ENCODE measurements at places on chromosomes 5 and 9. TPM values are rescaled to one million over a fixed set of nuclear protein-coding genes. Genes with fewer than 3 reads are reported as not detected.

The SLC6A18 gene
- not detected for total RNA-seq

The ADRB2 gene
- 0.42 TPM for total RNA-seq

The GRIA1 gene
- 1.3 TPM for total RNA-seq

The PNPLA7 gene
- 5.7 TPM for total RNA-seq

The PPP3R2 gene
- 0.34 TPM for total RNA-seq

The IL4 gene
- total RNA-seq, result not detected

DNA sequence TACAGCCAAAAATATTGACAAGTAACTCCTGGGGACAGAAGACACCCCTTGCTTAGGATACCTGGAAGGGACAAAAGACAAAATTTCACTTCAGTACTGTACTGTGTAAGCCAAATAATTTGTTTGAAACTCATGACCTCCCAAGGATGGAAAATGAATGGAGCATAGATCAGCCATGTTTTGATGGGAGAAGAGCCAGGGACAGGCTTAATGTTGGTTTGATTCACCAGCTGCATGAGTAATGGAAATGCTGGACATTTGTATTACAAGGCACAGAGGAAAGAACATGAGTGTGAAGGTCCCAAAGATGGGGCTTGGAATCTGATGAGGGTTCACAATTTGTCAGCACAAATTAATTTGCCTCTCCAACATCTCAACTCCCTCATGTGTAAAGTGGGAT, 122.8 kb downstream of the ENC1 start:
- H3K27me3 ChIP-seq, result no peaks in the 10 kb centered on the region
- no peak overlapping the region for H3K4me3 ChIP-seq
- no peak overlapping the region for H3K27ac ChIP-seq
- DNase-seq, result no peak
- H3K36me3 ChIP-seq, result peaks cover under 1% of the 10 kb centered on the region
- peaks cover 6% of the 10 kb centered on the region for H3K4me1 ChIP-seq

GRCh38 chr9:91771864-91772263, 178.2 kb downstream of the ROR2 start:
- H3K27ac ChIP-seq, result no peak overlapping the region
- no peaks in the 10 kb centered on the region for H3K27me3 ChIP-seq
- DNase-seq, result no peak
- H3K4me1 ChIP-seq, result peaks cover 49% of the 10 kb centered on the region

GRCh38 chr5:151155775-151156506, 1.6 kb downstream of the ANXA6 start:
- no peaks in the 10 kb centered on the region for H3K27me3 ChIP-seq
- H3K4me1 ChIP-seq, result peaks cover 66% of the 10 kb centered on the region

DNA sequence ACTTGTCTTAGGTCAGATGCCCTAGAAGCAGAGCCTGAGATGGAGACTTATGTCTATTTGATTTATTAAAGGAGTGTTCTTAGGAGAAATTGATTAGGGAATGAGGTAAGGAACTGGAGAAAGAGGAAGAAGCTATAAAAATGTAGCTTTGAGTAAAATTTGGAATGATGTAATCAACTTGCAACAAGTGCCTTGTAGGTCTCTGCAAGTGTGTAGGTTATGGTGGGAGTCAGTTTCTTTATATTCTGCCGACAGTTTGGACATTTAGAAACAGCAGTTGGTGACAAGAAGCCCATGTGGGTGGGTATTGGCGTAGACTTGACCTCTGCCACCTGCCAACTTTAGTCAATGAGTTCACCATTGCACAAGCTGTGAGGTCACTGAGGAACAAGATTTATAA, 986.5 kb downstream of the CDH18 start:
- no peaks in the 10 kb centered on the region for H3K36me3 ChIP-seq
- H3K4me1 ChIP-seq, result peaks cover 2% of the 10 kb centered on the region
- H3K4me3 ChIP-seq, result no peak overlapping the region

DNA sequence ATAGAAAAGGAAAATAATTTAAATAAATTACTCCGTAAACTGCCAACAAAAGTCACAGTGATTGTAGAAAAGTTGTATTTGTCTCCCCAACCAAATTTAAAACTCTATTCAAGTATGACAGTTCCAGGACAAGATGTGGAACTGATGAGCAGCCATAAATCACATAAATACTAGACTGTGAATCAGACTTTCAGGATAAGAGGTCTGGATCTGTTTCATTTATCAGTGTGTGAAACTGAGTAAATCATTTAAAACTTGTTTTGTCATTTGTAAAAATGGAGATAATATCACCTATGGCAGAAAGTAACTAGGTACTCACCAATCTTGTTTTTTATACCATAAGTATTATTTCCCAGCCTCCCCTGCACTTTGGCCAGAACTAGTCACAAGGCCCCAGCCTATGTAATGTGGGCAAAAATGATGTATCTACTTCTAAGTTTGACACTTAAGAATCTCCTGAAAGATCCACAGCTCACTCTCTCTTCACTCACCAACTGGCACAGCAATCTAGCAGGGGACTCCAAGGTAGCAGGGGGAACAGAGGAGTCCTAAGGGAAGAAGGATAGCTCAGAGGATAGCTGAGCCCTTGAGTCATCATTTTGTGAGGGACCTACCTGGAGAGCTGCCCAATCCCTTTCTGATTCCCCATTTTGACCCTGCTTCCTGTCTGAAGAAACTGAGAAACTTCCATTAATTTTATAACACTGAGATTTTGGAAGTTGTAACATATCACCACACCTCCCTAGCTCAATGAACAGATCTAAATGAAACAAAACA, 31.6 kb downstream of the TMEM161B start:
- H3K27me3 ChIP-seq, result no peaks in the 10 kb centered on the region
- peaks cover 15% of the 10 kb centered on the region for H3K36me3 ChIP-seq
- H3K27ac ChIP-seq, result no peak overlapping the region
- H3K4me3 ChIP-seq, result no peak overlapping the region

GRCh38 chr9:135246248-135247205, 159.1 kb downstream of the OLFM1 start:
- DNase-seq, result no peak
- no peak overlapping the region for H3K27ac ChIP-seq
- peaks cover 31% of the 10 kb centered on the region for H3K27me3 ChIP-seq

- no peak overlapping the region for H3K4me3 ChIP-seq
- H3K4me1 ChIP-seq, result no peaks in the 10 kb centered on the region
- H3K27ac ChIP-seq, result no peak overlapping the region
- H3K36me3 ChIP-seq, result peaks cover 24% of the 10 kb centered on the region
- no peaks in the 10 kb centered on the region for H3K27me3 ChIP-seq
- DNase-seq, result no peak
These were observed 35.6 kb downstream of the SKIC3 start for GRCh38 chr5:95519151-95519550.

DNA sequence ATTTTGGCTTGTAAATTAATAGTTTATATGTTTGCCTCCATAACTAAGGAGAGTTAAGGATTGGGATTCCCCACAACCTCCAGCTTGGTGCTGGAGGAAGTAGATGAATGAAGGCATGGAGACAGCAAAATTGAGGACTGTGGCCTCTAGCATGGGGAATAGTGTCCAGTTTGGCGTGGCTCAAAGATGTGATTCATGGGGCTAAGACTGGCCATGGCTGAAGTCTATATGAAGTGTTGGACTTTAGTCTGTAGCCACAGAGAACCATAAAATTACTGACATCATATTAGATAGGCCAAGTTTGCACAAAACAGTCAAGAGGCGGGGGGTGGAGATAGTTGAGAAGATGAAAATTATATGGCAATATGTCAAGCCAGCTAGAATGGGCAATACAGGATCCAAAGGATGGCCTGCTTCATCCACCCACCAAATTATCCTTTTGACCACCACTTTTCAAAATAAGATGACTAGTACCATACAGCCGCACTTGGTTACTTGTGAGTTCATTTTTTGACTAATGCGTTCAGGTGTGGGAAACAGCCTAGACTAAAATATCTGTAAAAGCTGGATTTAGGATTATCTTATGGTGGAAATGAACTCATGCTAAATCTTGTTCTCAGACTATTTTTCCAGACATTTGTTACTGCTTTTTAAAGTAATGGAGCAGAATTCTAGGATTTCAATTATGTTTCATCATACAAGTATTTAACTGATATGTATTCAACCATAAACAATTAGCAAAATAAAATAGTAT, 40.2 kb downstream of the ZNF474 start:
- H3K27me3 ChIP-seq, result no peaks in the 10 kb centered on the region
- H3K4me3 ChIP-seq, result no peak overlapping the region
- no peak for DNase-seq
- peaks cover 7% of the 10 kb centered on the region for H3K4me1 ChIP-seq

DNA sequence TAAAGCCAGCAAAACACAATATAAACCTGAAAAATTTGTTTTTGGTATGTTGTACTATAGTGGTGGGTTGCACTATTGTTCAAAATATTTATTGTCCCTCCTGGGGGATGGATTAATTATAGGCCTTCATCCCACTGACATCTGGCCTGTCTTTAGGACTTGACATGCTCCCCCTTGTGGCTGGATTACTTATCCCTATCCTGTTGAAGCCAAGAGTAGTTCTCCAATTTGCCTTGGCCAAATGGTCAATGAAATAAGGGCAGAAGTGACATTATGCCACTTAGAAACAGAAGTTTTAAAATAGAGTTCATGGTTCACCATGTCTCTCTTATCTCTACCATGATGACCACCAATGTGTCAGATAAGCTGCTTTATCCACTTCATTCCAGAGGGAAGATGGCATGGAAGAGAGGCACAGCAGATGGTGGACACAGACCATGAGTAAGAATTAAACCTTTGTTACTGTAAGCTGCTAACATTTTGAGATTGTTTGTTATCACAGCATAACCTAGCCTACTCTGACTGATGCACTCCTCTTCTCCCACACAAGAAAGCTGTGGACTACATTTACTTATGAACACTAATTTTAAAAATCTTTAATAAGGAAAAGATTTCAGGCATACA, 29.2 kb upstream of the ARHGEF28 start:
- H3K36me3 ChIP-seq, result no peaks in the 10 kb centered on the region
- H3K4me3 ChIP-seq, result no peak overlapping the region
- H3K27me3 ChIP-seq, result peaks cover 29% of the 10 kb centered on the region
- no peak for DNase-seq
- no peak overlapping the region for H3K27ac ChIP-seq

GRCh38 chr5:181224390-181225229, 1.5 kb downstream of the TRIM41 start:
- H3K4me3 ChIP-seq, result peak overlapping the region; percentile 97
- H3K36me3 ChIP-seq, result peaks cover 5% of the 10 kb centered on the region
- peaks cover 2% of the 10 kb centered on the region for H3K27me3 ChIP-seq
- H3K4me1 ChIP-seq, result peaks cover 24% of the 10 kb centered on the region
- no peak for DNase-seq
- peak overlapping the region; percentile 99 for H3K27ac ChIP-seq

DNA sequence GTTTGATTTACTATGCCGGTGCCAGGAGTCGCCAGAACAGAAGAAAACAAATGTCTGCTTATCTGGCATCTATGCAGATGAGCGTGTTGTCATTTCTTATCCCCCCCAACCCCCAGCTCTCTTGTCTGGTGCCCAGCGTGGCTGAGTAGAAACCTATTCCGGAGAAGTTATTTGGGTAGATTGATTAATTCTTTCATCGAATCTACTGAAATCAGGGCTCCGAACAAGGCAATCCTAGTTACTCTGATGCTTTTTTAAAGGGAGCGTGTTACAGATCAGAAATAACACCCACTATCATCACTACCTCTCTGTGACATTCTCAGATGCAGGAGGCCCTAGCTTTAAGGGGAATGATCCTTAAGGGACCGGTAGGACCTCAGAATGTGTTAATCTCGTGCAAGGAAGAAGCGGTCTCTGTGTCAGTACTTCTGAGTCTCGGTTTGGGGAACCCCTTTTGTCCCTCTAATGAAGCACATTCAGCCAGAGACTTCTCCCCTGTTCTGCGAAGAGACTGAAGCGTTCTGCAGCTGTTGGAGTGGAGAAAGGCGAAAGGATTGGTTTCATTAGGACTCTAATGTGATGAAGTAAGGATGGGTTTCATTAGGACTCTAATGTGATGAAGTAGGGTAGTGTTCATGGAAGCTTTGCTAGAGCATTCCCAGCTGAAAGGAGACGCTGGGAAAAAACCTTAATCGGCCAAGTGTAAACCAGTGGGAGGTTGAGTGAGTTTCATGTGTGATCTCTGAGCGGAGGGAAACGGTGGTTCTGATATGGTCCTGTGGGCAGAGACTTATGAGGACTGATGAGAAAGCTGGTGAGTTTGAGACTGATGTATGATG, 1.5 kb downstream of the PIP5K1B start:
- no peak overlapping the region for H3K27ac ChIP-seq
- no peaks in the 10 kb centered on the region for H3K36me3 ChIP-seq
- H3K4me3 ChIP-seq, result peak overlapping the region; percentile 95
- peaks cover 21% of the 10 kb centered on the region for H3K4me1 ChIP-seq
- H3K27me3 ChIP-seq, result peaks cover 81% of the 10 kb centered on the region

- no peak for DNase-seq
- peaks cover 12% of the 10 kb centered on the region for H3K36me3 ChIP-seq
- H3K4me1 ChIP-seq, result peaks cover 15% of the 10 kb centered on the region
- no peaks in the 10 kb centered on the region for H3K27me3 ChIP-seq
- H3K27ac ChIP-seq, result peak overlapping the region; percentile 7
These were observed 302.7 kb downstream of the PLK2 start for GRCh38 chr5:58156973-58157701.

DNA sequence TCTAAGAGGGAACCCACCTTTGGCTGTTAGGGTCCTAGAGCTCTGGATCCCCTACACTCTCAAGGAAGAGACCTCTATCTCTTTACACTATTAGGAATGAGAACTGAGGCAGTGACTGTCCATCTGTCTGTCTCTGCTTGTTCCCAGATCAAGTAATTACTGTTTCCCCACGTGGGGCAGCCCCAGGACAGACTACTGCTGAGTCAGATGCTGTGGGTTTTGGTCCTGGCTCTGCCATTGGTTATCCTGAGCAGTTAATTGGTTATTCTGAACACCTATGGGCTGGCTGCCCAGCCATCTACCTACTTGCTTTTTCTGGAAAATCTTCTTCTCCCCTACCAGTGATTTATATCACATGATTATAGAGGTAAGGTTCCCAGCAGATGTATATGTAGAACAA, 33.3 kb downstream of the FBXO10 start:
- H3K4me1 ChIP-seq, result no peaks in the 10 kb centered on the region
- peaks cover 25% of the 10 kb centered on the region for H3K36me3 ChIP-seq
- H3K4me3 ChIP-seq, result no peak overlapping the region
- H3K27me3 ChIP-seq, result no peaks in the 10 kb centered on the region
- no peak overlapping the region for H3K27ac ChIP-seq
- DNase-seq, result no peak

GRCh38 chr5:109784687-109785086, 95.0 kb downstream of the MAN2A1 start:
- DNase-seq, result no peak
- H3K4me1 ChIP-seq, result no peaks in the 10 kb centered on the region
- peaks cover 13% of the 10 kb centered on the region for H3K36me3 ChIP-seq
- H3K27ac ChIP-seq, result no peak overlapping the region

GRCh38 chr5:178221282-178221681, 11.3 kb downstream of the PHYKPL start:
- H3K27ac ChIP-seq, result no peak overlapping the region
- DNase-seq, result no peak
- H3K4me3 ChIP-seq, result no peak overlapping the region
- peaks cover 24% of the 10 kb centered on the region for H3K36me3 ChIP-seq
- peaks cover 2% of the 10 kb centered on the region for H3K4me1 ChIP-seq
- no peaks in the 10 kb centered on the region for H3K27me3 ChIP-seq

DNA sequence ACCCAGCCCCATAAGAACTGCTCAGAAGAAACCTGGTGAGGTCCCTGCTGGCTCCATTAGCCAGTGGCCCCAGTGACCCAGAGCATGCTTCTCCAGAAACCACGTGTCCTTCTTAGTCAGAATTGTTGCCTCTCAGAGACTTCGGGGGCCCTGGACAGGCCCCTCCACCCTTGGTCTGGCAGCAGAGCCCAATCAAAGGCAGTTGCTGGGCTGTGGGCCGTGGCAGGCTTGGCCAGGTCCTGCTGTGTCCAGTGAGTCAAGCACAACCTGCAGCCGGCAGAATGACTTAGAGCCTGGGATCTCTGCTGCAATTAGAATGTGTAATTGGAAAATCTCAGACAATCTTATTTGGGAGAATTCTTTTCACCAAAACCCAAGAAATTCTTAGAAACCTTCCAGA, 502.0 kb upstream of the KLF4 start:
- DNase-seq, result no peak
- H3K27me3 ChIP-seq, result peaks cover 3% of the 10 kb centered on the region
- H3K4me3 ChIP-seq, result no peak overlapping the region
- H3K36me3 ChIP-seq, result no peaks in the 10 kb centered on the region
- no peaks in the 10 kb centered on the region for H3K4me1 ChIP-seq

All from mesothelial cell of epicardium (in vitro differentiated cells).